GM12891 (cell line): ENCODE measurements at places on chromosomes 4 and X.

DNA sequence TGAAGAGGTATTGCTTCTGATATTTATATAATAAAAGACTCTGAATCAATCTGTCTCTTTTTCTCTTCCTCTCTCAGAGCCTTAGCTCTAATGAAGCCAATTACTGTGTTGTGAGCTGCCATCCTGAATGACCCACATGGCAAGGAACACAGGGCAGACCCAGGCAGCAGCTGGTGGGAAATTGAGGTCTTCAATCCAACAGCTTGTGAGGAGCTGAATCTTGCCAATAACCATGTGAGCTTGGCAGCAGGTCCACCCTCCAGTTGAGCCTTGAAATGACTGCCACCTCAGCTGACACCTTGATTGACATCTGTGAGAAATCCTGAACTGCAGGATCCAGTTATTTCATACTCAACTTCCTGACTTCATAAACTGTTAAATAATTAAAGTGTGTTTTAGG is 149.4 kb downstream of the NDST4 start:
- no peak for DNase-seq

GRCh38 chr4:52619591-52619931 is 39.5 kb downstream of the USP46 start:
- DNase-seq = no peak

- DNase-seq = no peak
These were observed 232.5 kb downstream of the TEX13A start for GRCh38 chrX:104988038-104988437.

DNA sequence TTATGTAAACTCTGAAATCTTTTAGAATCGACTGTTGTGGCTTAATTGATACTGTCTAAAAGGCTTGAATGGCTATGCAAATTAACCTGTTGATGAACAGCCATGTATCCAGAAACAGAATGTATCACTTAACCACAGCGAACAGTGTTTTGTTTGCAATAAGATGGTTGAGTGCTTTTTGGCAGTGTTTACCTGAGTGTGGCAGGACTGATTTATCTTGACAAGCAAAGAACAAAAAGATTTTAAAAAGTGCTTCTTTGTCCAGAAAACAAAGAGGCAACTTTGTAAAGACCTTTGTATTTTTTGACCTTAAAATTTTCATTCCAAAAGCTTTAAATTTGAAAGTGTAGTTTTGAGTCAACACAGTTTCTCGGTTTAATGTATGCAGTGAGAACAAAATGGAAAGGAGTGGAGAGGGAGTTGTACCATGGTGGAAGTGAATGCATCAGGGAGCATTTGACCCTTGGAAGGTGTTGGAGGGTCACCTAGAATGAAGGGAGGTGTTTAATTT is 18.0 kb downstream of the ARHGAP10 start:
- DNase-seq = no peak

GRCh38 chrX:74461384-74461783 is 40.1 kb downstream of the SLC16A2 start:
- no peak for DNase-seq

GRCh38 chr4:42865572-42866189 is 26.8 kb upstream of the GRXCR1 start:
- DNase-seq = peak; percentile 15

DNA sequence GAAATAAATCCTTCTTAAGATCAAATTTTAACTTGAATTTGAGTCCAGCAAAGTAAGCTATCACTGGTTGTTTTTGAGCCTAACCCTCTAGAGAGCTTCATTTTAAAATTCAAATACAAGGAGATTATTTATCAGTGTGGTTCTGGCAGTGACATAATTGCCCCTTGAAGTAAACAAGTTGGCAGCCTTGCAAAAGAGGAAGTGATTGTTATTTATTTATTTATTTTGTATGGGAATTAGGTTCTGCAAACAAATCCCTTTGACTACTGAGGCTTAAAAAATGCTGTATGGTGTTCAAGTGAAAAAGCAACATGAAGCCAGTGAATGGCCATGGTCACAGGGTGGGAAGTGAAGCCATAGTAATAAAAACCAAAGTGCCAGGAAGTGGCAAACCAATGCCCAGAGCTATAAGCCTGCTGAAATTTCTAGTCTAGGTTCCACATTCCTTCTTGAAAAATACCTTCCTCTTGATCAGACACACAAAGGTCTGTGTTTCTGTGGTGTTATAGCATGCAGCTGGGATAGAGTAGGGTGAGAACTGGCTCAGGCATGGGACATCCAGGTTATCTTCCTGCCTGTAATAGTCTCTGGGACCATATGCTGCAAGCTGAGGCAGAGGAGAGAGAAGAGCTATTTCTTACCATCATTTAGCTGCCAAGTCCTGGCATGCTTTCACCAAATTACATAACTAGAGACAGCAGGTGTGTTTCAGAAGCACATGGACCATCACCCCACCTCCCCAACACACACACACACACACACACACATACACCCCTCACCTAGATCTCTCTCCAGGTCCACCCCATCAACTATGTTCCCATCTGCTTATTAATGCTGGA is 47.1 kb upstream of the TSPAN7 start:
- no peak for DNase-seq

- no peak for DNase-seq
These were observed 167.6 kb downstream of the ARHGAP24 start for GRCh38 chr4:85642356-85643100.

GRCh38 chrX:19602866-19603622 is 87.7 kb upstream of the MAP3K15 start:
- no peak for DNase-seq

DNA sequence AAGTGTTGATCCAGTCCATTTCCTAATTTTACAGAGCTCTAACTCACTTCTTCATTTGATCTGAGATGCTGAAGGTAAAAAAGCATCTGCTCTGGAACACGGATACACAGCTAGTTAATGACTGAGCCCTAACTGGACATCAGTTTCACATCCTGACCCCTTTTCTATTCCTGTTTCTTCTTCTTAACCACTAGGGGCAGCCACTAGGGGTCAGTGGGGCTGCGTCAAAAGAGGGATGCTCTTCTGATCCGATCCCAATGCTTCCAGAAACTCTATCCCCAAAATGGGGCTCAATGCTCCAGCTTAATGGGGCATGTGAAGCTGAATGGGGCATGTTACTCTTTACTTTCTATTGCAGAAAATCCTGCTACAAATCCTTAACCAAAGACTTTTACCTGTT is 33.4 kb upstream of the PHKA2 start:
- no peak for DNase-seq

GRCh38 chrX:154068560-154068959 is 29.0 kb downstream of the MECP2 start:
- no peak for DNase-seq

DNA sequence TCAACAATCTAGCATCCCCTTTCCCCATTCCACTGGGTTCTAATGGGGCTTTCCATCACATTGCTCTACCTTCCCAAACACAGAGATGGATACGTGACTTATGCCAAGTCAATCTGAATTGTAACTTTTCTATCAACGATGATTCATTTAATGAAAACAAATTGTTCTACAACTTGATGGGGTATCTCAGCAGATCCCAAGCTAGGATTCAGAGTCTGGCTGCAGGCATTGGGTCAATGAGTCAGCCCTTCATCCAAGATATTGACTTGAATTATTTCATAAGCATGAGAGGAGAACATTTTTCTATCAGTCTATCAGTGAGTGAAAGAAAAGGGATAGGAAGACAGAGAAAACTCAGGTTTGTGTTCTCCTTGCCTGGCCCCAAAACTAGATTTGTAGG is 15.0 kb upstream of the HPGDS start:
- DNase-seq = no peak

GRCh38 chr4:6855692-6856297 is 53.8 kb upstream of the TBC1D14 start:
- DNase-seq = no peak

DNA sequence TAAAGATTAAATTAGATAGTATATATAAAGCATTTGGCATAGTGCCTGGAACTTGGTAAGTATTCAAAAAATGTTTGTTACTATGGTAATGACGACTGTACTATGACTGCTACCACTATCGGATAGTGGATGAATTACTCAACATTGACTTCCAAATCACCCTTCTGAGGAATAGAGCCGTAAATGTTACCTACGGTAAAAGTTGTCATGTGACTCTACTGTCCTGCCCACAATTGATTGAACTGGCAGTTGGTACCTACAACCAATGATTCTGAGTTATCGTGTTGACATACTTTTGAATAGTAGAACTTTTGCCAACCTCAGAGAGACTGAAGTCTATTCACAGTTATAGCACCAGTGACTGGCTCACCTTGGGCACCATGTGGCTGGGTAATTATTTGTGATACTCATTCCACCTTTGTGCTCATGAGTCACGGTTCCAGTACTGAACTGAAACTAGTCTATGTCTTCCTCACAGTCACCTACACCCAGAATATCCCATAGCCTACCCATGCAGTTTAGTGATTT is 185.5 kb upstream of the PITX2 start:
- no peak for DNase-seq

GRCh38 chr4:182680234-182680653 is 236.9 kb downstream of the DCTD start:
- no peak for DNase-seq

DNA sequence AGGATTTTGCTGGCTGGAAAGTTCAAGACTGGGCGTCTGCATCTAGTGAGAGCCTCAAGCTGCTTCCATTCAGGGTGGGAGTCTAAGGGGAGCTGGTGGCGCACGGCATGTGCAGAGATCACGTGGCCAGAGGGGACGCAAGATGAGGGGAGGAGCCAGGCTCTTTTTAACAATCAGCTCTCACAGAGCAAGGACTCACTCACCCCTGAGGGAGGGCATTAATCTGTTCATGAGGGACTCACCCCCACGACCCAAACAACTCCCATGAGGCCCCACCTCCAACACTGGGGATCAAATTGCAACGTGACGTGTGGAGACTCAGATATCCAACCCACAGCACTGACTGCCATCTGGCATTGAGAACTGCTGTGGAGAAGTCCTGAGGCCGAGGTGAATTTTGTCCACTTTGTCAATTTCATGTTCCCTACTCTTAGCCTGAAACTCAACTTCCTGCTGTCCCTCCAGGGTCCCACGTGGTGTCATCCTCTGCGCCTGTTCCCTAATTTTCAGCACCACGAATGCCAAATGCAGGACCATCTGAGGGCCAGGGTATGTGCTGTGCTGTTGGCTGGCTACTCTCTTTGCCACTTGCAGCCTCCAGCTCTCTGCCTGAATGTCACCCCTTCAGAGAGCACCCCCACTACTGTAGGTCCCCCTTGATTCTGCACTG is 5.6 kb downstream of the ZFP92 start:
- no peak for DNase-seq

- no peak for DNase-seq
These were observed 117.4 kb upstream of the NUDT10 start for GRCh38 chrX:51215266-51215665.

- DNase-seq = no peak
These were observed 777 bp upstream of the CASK start for GRCh38 chrX:41923978-41924683.

GRCh38 chrX:151552743-151553142 is 10.7 kb upstream of the PASD1 start:
- DNase-seq = no peak

DNA sequence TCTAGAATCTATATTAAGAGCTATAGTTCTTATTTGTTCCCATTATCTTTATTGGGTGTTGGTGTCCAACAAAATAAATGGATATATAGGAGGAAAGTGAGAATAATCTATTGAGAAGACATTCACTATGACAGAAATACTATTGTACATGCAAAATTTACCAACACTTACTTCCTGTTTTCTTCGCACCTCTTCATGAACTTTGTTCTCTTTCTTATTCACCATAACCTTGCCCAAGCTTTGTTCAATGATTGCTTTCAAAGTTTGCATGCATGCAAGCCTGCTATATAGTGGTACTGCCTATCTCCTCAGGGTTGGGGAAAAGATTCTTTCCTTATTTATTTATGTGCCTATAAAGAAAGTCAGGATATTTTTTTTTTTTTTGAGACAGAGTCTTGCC is 176.4 kb upstream of the JADE1 start:
- no peak for DNase-seq

GRCh38 chr4:77652237-77652897 is 46.7 kb downstream of the CXCL13 start:
- no peak for DNase-seq

GRCh38 chrX:77776659-77777058 is 9.4 kb downstream of the ATRX start:
- DNase-seq = no peak

DNA sequence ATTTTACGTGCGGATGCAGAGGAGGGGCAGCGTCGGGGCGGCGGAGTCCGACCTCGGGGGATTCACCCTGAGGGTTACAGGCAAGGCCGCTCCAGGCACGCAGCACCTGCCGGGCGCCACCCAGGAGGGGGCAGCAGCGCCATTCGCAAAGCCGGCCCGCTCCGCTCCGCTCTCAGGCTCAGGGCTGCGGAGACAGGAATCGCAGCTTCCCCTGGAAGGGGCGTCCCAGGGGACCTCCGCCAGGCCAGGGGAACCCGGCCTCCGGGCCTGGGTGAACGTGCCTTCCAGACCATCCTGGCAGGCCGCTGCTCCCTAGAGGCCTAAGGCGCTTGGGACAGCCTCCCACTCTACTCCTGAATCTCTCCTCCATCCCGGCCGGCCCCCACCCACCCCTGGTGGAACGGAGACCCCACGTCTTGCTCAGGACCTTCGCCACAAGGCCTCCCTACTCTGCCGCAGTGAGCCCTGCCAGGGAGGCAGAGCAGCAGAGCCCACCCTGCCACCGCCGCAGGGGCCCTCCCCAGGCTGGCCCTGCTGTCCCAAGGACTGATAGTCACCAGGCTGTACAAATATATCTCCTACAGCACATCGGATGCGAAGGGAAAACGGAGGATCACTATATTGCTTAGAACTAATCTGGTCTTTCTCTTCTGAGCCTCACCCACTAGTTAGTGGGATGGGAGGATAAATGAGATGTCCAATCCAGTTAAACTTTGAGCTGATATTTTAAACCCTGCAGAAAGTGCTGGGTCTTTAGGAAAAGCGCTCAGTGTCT is 115.0 kb downstream of the SMIM20 start:
- DNase-seq = peak; percentile 59

GRCh38 chrX:106862972-106863688 is 40.0 kb downstream of the RIPPLY1 start:
- no peak for DNase-seq

- DNase-seq = no peak
These were observed 5.3 kb downstream of the MPC1L start for GRCh38 chrX:40628506-40628905.

GRCh38 chr4:7399440-7400234 is 35.1 kb downstream of the PSAPL1 start:
- DNase-seq = no peak
